ENCODE measurements at places on chromosomes 7 and 10.
A peak's percentile ranks its signal among the peaks of the same experiment; 100 is the strongest.

DNA sequence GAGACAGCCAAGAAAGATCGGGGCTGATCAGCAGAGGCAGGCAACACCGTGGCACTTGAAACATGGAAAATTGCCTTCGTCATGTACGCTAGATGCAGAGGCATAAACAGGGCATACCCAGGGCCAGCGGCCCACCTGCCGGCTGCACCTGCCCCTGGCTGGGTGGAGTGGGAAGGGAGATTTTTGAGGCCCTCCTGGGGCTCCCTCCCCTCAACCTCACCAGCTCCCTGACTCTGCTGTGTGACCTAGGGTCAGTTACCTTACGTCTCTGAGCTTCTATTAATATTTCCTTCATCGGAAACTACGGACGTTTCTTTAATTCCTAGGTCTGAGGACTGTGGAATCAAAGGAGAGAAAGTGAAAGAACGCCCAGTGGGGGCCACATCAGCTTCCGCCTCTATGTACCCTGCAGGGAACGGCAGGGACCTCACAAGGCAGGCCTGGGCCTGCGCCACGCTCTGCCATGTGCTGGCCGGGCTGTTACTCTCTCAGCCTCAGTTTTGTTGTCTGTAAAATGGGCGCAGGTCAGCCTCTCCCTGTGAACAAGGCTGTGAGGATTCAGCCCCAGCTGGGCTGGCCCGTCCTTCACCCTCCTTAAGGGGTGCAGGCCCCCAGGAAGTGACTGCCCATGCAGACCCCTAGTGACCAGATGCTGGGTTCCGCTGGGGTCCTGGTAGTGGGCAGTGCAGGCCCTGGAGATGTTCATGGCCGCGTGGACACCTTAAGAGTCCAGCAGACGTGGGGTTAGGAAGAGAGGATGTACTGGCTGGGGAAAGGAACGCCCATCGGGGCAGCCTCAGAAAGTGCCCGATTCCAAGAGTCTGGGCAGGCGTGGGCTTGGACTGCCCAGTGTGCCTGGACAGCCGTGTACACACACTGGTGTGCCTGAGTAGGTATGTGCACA is 22.7 kb downstream of the ELFN1 start:
- DNase-seq, result no peak

GRCh38 chr10:106931159-106931852 is 233.2 kb downstream of the SORCS1 start:
- no peak for DNase-seq

DNA sequence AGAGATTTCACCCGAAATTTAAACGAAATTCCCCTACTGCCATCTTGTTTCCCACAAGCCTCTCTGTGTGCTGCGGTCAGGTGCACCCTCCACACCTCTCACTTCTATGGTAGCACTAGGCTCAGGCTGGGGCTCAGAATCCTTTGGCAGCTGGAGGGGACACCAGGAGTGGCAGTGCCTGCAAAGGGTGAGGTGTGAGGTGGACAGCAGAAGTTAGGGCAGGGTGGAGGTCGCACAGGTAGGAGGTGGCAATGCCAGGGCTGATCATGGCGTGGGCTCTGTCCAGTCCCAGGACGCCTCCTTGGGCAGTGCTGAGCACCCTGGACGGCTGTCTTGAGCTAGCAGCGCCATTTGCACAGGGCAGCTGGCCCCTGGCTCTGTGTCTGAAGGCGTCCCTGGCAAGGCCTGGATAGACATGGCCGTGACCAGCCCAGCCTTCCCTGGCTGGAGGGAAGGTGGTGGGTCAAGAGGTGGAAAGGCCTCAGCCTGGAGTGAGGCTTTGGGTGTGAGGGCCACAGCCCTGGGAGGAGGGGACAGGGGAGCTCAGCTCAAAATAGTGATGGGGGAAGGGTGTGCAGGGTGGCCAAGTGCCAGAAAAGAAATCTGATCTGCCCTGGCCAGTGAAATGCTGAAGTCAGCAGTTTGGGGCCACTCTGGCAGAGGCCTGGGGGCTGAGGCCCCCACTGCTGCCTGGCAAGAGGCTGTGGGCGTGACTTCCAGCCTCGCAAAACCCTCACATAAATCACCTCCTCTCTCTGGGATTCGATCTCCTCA is 40.0 kb downstream of the ZCCHC24 start:
- no peak for DNase-seq

DNA sequence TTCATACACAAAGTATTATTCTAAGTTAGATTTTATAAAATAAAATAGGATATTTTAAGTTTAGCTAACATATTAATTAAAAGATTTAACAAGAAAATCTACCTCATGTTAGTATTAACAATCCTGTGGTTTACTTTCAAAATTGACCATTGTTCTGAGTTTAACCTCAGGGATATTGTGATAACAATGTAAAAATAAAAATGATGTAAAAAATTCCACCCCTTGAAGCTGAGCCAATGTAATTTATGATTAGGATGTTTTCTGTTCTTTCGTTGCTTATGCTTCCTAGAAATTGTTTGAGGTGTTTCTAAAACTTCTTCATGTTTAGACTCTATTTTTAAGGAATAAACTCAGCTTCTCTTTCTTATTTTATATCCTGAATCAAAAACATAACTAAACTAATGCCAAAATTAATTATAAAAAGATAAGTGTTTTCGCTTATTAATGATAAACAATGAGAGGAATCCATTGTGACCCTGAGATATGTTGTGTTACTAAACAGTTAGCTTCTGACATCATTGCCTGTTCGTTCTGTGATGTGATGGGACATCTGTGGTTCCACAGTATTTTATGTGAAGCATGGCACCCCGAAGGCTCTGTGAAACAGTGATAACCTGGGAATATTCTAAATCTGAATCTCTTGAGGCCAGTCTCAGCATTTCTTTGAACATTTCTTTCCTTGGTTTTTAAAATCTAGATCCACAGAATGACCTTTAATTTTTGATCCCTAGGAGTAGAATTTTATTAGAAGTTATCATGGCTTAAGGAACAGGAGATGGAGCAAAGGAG is 340.8 kb downstream of the ARL4A start:
- no peak for DNase-seq

DNA sequence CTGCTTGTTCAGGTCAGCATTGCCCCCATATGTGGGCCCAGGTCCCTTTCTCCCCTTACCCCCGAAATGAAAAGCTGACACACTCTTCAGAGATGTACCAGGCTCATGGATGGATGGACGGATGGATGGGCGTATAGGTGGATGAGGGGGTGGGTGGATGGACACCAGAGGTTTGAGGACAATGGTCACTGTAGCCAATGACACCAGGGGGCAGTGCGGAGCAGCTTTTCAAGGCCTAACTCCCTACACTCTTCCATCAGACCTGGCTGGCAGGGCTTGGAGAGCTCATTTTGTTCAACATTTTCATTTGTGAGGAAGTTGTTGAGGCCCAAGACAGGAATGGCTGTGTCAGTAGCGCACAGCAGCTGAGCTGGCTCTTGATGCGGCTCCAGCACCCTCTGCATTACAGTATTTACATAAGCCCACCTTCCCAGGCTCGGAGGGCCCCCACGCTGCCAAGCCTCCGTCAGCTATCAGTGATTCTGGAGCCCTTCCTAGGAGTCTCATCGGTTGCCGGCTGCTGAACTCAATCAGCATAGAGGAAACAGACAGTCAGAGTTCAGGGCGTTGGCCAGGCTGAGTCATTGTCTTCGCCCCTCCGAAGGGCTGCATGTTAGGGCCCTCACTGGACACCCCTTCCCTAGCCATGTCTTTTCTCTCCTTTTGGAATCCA is 11.6 kb upstream of the FFAR4 start:
- peak; percentile 31 for DNase-seq

DNA sequence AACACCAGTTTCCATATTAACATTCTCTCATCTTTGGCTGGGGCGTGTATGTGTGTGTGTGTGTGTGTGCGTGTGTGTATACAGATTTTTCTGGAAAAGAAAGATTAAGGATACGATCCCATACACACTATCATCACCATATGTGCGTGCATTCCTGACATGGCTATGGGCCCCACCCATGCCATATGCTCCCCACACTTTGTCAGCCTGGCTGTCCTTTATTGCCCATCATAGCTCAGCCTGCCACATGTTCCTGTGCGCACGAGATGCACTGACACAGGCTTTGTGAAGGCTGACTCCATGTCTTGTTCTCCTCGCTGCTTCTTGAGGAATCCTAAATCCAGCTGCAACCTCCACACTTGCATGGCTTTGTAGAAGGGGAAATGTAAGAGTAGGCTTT is 984.1 kb downstream of the LRMDA start:
- no peak for DNase-seq

DNA sequence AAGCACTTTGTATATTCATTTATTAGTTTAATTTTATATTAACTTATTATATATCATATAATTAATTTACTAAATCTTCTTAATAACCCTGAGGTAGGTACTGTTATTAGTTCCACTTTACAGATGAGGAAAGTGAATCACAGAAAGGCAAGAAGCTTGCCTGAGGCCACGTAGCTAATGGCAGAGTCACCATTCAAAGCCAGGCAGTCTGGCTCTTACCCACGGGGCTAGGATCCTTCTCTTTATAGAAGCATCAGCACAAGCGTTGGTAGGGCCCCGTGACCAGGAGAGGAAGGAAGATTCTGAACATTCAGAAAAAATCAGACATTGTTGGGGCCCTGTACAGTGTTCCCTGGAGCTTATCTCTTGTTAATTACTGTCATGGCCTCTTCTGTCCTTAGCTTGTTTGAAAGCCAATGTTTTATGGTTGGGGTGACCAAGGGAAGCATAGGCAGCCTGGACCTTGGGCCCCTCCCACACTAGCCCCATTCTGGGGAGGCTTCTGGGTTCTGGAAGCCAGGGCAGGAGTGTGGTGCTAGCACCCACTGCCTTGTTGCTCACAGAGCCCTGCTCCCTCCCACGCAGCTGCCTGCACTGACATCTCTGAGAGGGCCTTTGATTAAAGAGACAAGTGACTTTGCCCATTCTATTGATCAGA is 31.1 kb upstream of the SLF2 start:
- DNase-seq, result no peak
